ENCODE measurements at places on chromosomes 3 and 15.

- DNase-seq: no peak
These were observed 46.8 kb downstream of the ALDH1L1 start for GRCh38 chr3:126133606-126134005.

DNA sequence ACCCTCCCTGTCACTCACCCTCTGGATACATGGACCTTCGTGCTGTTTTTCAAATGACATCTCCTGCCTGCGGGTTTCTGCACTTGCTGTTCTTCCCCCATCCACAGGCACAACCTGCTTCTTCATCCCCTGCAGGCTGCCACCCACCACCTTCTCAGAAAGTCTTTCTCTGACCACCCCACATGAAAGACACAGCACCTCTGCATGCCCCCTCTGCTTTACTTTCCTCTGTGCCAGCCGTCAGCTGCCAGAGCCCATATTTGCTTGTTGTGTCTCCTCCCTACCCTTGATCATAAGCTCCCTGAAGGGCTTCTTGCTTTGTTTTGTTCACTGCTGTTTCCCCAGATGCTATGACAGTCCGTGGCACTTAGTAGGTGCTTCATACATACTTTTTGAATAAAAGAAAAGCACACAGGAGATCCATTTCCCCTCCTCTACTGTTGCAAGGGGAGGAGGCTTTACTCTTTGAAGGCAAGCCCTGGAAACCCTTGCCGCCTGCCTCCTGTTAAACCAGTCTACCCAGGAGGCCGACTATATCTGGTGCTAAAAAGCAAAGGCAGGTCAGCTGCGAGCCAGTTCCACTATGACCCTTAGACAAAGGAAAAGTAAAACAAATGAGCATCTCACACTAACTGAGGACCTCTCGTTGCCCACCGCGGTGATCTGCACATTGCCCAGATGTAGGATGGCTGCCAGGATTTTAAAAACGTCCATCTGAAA is 31.9 kb downstream of the MYO5C start:
- no peak for DNase-seq

DNA sequence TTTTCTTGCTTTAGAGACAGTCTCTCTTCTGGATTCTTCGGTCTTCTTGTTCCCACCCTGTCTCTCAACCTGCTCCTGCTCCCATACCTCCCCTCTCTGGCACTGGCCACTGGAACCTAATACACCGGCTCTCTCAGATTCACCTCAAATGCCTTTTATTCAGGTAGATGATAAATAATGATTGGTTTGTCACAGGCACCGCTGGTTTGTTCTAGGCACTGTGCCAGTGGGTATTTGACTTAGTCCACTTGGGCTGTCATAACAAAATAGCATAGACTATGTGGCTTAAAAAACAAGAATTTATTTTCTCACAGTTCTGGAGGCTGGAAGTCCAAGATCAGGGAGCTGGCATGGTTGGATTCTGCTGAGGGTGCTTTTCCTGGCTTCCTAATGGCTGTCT is 278.2 kb upstream of the STT3B start:
- DNase-seq: no peak

DNA sequence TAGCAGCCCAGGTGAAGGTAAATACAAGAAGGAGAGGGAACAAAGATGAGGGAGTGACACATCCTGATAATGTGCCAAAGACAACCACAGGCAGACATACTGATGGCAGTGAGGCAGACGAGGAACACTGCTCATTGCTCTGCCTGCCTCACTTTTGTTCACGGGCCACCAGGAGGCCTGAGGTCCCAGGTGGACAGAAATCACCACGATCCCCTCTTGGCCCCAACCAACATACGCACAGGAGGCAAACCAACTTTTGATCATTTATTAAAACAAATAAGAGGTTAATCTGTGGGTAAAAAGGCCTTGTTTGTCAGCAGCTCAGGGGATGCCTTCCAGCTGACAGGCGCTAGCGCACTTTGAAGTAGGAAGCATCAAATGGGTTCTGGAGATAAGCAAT is 4.2 kb downstream of the ALG1L2 start:
- DNase-seq: no peak

- DNase-seq: peak; percentile 17
These were observed 8.8 kb downstream of the BCL6 start for GRCh38 chr3:187736418-187736871.

DNA sequence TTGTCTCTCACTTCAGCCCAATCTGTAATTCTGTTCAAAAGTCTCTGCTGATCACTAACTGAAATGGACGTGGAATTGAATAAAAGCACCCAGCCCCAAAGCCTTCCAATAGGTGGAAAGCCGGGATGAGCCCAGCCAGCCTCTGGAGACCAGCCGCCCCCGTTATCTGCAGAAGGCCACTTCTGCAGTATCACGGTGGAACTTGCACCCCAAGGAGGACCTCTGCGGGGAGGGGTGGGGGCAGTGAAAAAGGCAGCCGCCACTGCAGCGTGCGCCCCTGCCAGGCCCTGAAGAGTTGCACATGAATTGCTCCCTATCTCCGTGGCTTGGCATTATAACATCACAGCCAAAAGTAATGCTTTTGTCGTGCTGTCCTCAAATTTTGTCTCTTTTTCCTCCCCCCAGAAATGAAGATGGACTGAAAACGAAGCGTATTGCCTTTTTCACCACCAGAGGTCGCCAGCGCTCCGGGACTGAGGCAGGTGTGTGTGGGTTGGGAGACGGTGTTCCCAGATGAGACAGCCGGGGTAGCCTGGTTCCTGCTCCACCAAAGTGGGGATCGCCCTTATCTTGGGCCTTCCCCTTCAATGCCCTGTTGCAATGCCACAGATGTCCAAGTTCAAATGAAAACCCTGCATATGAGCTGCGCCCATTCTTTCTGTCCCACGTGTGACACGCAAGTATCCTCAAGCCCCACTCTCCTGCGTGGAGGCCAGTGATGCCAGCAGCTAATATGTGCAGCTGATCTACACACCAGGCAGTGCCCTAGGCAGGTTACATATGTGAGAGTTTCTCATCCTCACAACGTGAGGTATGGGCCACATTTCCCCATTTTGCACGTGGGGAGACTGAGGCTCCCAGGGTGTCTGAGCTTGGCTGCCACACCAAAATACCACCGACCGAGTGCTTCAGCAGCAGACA is 96.0 kb downstream of the LRRK1 start:
- peak; percentile 59 for DNase-seq

DNA sequence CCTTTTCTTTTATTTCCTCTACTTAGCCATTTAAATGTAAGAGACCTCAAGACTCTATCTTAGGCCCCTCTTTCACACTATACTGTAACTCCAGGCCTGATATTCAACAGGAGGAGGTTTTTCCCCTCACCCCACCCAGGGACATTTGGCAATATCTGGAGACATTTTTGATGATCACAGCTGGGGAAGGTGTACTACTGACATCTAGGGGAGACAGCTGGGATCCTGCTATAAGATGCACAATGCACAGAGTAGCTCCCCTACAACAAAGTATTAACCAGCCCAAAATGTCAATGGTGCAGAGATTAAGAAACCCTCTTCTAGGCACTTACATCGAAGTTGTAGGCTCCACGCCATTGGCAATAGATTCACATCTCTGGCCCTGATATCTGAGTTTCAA is 517.5 kb upstream of the UBE2E2 start:
- no peak for DNase-seq

GRCh38 chr15:96585484-96586386 is 255.2 kb downstream of the NR2F2 start:
- DNase-seq: peak; percentile 39

- DNase-seq: no peak
These were observed 152.4 kb upstream of the MDFIC2 start for GRCh38 chr3:70464876-70465275.

DNA sequence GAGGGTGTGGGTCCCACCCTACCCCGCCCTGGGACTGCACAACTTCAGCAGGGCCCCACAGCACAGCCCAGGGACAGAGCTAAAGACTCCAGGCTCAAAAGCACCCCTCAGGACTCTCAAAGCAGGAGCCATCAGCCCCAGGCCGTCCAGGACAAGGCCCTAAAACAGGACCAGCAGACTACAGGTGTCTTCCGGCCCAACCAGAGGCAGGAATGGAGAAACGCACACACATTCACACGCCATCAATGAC is 26.1 kb downstream of the ATRIP start:
- no peak for DNase-seq

DNA sequence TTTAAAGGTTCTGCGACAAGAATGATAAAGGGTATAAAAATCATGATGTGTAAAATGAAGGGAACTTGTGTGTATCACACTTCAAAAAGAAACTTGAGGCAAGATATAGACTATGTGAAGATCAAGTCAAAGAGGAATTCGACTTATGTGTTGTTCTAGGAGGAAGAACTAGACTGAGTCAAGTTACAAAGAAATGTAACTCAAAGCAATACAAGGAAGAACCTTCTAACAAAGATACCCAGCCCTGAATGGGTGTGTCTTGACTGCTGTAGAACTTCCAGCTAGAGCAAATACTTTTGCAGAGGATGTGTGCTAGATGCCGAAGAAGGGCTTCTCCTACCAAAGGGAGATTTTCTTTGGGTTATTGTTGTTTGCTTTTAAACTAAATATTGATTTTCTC is 2.4 kb downstream of the SLC49A4 start:
- DNase-seq: no peak

- no peak for DNase-seq
These were observed 111.6 kb downstream of the GREM1 start for GRCh38 chr15:32829436-32829835.

DNA sequence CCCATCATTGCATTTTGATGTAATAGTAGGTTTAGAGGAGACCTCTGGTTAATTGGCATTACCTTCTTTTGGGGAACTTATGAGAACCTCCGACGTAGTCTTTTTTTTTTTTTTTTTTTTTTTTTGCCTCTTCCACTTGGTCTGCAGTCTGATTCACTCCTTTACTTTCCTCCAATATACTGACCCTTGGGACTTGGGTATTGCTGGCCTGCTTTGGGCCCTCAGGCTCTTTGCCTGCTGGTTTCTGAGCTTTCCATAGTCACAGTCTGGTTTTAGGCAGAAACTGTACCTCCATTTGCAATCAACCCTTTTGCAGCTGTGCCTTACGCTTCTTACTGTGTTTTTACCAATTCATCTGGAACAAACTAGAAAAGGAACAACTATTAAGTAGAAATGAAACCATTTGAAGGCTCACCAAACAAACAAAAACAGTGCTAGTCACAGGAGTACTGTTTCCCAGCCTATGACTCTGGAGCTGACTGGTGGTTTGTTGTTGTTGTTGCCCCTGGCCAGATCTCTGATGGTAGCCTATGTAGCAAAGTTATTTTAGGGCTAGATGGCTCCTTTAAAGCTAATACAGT is 272.8 kb downstream of the BBX start:
- DNase-seq: no peak

DNA sequence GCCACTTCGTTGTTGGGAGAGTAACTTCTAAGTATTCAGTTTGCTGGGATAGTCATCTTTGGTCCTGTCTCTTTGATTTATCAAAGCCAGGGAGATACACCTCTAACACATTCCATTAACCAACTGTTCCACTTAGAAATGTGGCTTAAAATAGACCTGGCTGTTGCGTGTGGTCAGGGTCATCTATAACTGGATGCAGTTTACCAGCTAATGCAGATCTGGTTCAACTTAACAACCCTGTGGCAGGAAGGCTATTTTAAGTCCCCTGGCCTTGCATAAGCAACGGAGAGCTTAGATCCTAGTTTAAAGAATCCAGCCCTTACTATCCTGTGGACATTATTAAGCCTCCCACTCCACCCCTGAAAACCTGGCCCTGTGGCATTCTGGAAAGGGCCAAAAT is 28.1 kb upstream of the CAPN3 start:
- DNase-seq: no peak

DNA sequence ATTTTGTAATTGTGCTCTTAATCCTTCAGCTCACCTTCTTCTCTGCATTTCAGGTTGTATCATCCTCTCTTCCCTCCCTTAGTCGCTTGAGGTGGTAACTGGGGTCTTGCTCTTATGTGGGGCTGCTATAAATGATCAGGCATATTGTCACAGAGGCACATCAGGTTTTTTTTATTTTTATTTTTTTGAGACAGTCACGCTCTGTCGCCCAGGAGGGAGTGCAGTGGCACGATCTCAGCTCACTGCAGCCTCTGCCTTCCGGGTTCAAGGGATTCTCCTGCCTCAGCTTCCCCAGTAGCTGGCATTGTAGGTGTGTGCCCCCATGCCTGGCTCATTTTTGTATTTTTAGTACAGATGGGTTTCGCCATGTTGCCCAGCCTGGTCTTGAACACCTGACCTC is 9.9 kb downstream of the CDV3 start:
- no peak for DNase-seq

- no peak for DNase-seq
These were observed 176.8 kb downstream of the GHSR start for GRCh38 chr3:172271386-172271976.

DNA sequence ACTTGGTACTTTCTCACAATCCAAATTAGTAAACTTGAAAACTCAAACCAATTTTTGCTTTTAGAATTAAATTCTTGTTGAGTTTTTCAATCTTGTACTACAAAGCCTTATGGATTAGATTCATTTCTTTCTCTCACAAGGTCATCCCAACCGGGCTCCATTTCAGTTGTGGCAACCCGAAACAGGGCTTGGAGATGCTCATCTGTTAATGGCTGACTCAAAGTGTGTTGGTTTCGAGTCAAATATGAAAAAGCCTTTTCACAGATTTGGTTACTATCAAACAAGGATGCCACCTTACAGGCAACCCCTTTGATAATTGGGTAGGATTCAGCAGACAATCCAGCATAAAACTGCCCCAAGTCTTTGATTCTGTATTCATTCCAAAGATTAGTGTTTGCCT is 1.8 kb downstream of the EPM2AIP1 start:
- DNase-seq: no peak

DNA sequence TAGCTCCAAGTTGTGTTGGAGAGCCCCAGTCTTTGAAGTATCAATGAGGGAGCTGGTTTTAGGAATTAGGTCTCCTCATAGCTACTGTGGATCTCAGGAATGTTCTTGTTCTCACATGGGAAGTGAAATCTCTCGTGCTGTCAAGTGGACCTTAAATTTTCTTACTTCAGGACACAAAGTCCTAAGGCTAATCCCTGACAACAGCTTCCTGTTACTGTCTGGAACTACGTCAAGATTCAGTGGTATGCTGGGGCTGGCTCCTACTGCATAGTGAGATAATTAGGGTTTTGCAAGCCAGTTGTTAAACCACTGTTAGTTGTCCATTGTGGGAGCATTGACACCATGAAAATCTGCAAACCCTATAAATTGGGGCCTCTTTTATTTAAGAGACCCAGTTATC is 22.8 kb downstream of the MESP1 start:
- DNase-seq: no peak

GRCh38 chr15:89877083-89877425 is 16.7 kb downstream of the AP3S2 start:
- no peak for DNase-seq

All from endothelial cell of umbilical vein (primary cell).